ENCODE measurements at places on chromosomes 5 and 9. TPM values are rescaled to one million over a fixed set of nuclear protein-coding genes. Genes with fewer than 3 reads are reported as not detected.

Gene GMCL2
- total RNA-seq = not detected

Gene PLEKHG4B
- total RNA-seq = 15.0 TPM

DNA sequence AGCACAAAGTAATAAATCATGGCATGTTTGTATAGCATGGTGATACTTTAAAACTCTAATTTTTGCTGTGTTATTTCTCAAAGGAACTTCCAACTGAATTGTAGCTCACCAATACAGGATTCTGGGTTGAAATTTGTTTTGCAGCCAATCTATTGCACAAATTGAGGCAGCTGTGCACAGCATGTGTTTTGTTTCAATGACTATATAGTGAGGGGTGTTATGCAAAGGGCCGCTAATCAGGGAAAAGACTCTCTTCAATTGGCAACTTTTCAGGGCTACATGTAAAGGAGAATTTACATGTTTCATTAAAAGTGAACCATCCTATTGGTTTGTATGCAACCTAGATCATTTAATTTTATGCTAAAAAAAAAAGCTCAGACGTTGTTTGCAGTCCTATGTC lies 44.6 kb downstream of the PLPPR1 start:
- no peak overlapping the region for H3K4me3 ChIP-seq
- H3K4me1 ChIP-seq = no peaks in the 10 kb centered on the region
- DNase-seq = no peak
- no peaks in the 10 kb centered on the region for H3K27me3 ChIP-seq
- no peak overlapping the region for H3K27ac ChIP-seq
- no peaks in the 10 kb centered on the region for H3K36me3 ChIP-seq

DNA sequence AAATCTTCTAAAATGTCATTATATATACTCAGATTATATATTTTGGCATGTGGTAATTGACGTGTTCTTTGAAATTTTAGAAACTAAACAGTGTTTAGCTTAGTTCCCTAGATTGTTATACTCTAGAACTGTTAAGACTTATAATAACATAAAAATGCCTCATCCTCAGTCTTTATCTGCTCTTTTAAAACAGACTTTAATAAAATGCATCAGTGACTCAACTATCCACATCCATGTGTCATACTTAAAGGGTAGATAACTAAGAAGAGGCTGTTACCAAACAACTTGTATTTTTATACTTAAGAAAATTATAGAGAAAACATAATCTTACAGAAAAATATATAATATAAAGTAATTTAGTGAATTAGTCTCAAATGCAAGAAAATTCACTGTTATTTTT lies 15.2 kb downstream of the NFIL3 start:
- peaks cover 8% of the 10 kb centered on the region for H3K4me1 ChIP-seq
- H3K4me3 ChIP-seq = no peak overlapping the region
- no peaks in the 10 kb centered on the region for H3K27me3 ChIP-seq
- no peaks in the 10 kb centered on the region for H3K36me3 ChIP-seq
- no peak overlapping the region for H3K27ac ChIP-seq
- DNase-seq = no peak

GRCh38 chr9:4797854-4798150 lies 5.1 kb downstream of the RCL1 start:
- no peaks in the 10 kb centered on the region for H3K27me3 ChIP-seq
- DNase-seq = no peak
- H3K4me3 ChIP-seq = no peak overlapping the region
- H3K4me1 ChIP-seq = no peaks in the 10 kb centered on the region

- H3K27ac ChIP-seq = no peak overlapping the region
- H3K4me1 ChIP-seq = peaks cover 55% of the 10 kb centered on the region
- no peak overlapping the region for H3K4me3 ChIP-seq
- no peaks in the 10 kb centered on the region for H3K36me3 ChIP-seq
These were observed 40.2 kb upstream of the EGFL7 start for GRCh38 chr9:136622538-136622948.

- peaks cover 1% of the 10 kb centered on the region for H3K36me3 ChIP-seq
- DNase-seq = no peak
- H3K4me1 ChIP-seq = peaks cover 9% of the 10 kb centered on the region
- H3K4me3 ChIP-seq = peak overlapping the region; percentile 61
- H3K27me3 ChIP-seq = no peaks in the 10 kb centered on the region
- H3K27ac ChIP-seq = peak overlapping the region; percentile 90
These were observed 515 bp downstream of the UTP15 start for GRCh38 chr5:73565969-73566547.

DNA sequence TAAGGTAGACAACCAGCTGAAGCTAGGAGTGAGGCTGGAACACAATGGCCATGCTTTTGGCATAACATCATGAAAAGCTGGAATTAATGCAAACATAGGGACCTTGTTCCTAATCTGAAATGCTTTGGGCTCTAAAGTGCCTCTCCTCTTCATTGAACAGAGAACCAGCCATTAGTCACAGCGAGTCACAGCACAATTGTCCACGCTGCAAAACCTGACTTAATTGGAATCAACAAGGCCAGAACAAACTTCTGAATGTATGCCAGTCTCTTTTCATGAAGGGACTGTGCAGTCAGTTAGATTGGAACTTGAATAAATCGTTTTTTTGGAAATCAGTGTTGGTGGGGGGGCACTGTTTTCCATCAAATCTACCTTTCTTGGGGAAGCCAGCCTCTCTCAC lies 96.5 kb downstream of the JAKMIP2 start:
- DNase-seq = no peak
- H3K27me3 ChIP-seq = no peaks in the 10 kb centered on the region
- H3K4me3 ChIP-seq = no peak overlapping the region
- no peaks in the 10 kb centered on the region for H3K36me3 ChIP-seq
- H3K27ac ChIP-seq = no peak overlapping the region

GRCh38 chr9:110125207-110125751 lies 82.7 kb downstream of the C9orf152 start:
- DNase-seq = peak; percentile 96
- peak overlapping the region; percentile 97 for H3K27ac ChIP-seq
- H3K27me3 ChIP-seq = no peaks in the 10 kb centered on the region
- H3K4me3 ChIP-seq = peak overlapping the region; percentile 49
- peaks cover 51% of the 10 kb centered on the region for H3K4me1 ChIP-seq

Gene TRIM23
- 11.0 TPM for total RNA-seq

DNA sequence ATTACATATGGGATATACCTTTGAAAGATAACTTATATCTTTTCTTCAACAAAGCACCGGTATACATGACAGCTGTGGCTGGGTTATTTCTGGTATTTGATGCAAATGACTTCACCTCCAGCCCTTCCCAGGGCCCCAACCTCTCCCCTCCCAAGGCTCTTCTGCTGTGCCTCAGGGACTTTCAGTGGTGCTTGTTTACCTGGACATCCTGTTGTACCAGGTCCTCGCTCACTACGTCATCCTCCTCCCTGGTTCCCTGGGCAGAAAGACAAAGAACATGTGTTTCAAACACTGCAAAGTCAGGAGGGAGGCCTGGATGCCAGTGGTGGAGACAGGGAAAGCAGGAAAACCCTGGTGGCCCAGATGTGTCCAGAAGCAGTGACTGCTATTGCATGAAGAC lies 23.4 kb downstream of the ANXA6 start:
- no peak for DNase-seq
- H3K4me3 ChIP-seq = no peak overlapping the region
- H3K27me3 ChIP-seq = no peaks in the 10 kb centered on the region
- H3K27ac ChIP-seq = no peak overlapping the region

All from Caco-2 (cell line).